COR-L47 (cell line): ENCODE measurements at places on chromosomes 12 and 14.

GRCh38 chr12:104976703-104977102, 9.4 kb upstream of the NOPCHAP1 start:
- DNase-seq, result no peak

GRCh38 chr12:132429946-132430643, 59.9 kb upstream of the FBRSL1 start:
- peak; percentile 93 for DNase-seq

GRCh38 chr12:64790166-64790565, 31.0 kb upstream of the GNS start:
- no peak for DNase-seq

- no peak for DNase-seq
Observed at GRCh38 chr14:63078569-63078968, 33.3 kb upstream of the KCNH5 start.

DNA sequence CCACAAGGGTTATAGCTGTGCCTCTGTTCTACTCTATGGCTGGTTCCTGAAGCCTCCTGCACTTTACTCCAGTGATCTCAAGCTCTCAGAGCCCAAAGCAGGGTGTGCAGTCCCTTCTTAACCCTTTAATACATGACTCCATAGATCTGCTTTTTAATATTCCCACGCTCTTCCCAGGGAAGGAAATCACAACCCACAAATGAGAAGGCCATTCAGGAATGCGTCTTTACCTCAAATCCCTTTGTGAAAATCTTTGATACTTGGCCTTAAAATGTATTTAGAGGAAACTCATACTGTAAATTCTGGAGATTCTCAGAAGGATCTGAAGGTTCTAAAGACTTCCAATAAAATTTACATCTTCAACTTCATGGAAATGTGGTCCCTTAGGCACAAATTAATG, 17.0 kb downstream of the NID2 start:
- no peak for DNase-seq

GRCh38 chr12:74889073-74889472, 320.6 kb downstream of the KCNC2 start:
- DNase-seq, result no peak

GRCh38 chr14:95359994-95360826, 40.5 kb upstream of the CLMN start:
- DNase-seq, result no peak

- DNase-seq, result no peak
Observed at GRCh38 chr12:74482115-74482514, 55.5 kb upstream of the ATXN7L3B start.

DNA sequence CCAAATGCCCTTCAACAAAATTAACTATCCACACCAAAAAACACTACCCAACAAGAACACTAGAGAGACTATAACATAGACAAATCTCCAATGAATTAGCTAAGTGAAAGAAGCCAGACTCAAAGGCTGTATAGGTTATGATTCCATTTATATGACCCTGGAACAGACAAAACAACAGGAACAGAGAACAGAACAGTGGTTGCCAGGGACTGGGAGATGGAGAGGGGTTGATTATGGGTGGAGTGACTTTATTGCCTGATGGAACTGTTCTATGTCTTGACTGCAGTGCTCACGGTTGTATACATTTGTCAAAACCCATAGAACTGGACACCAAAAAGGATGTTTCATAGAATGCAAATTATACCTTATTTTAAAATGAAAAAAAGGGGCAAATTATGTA, 14.9 kb downstream of the CATSPERB start:
- no peak for DNase-seq

DNA sequence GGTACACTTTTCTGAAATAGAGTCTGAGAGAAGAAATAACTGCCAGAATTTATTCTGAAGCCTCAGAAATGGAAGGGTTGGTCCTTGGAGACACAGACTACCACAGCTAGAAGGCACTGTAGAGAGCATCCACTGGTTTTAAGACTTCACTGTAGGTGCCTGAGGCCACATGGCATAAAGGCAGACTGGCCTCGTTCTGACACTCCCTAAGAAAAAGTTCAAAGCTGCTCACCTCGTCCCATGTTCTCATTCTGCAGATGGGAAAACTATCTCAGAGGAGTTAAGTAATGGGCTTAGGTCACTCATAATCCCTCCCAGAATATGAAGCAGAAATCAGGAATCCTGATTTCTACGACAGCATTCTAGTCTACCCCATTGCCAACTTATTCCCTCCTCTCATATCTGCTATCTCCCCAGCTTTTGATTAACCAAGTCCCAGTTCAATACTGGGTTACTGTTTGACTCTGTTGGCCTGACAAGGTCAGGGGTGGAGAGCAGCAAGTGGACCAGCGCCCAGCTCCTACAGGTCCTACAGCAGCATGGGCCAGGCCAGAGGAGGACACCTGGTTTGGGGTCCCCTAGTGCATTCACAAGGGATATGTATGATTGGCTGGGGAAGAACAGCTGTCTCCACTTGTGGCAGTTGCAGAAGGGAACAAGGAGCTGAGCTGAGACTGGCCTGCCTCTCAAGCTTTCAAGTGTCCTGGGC, 3.7 kb downstream of the ITGA5 start:
- DNase-seq, result no peak

DNA sequence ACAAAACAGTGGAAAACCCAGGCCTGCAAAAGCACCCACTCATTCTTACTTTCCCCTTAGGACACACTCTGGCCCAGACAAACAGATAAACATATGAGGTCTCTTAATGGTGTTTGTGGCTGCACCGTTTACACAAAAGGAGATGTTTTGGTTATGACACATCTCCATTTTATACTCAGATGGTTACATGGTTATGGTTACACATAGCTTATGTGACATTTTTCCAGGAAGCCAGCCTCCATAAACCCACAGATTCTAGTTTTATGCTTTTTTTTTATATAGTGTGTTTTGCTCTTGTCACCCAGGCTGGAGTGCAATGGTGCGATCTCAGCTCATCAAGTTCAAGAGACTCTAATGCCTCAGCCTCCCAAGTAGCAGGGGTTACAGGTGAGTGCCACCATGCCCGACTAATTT, 3.5 kb upstream of the KLRD1 start:
- no peak for DNase-seq

GRCh38 chr14:23636317-23637211, at the start of gene DHRS2:
Gene DHRS2 (plus strand): TSS chr14:23636364. CDS start chr14:23638865, 2,501 bp downstream.
- DNase-seq, result no peak

DNA sequence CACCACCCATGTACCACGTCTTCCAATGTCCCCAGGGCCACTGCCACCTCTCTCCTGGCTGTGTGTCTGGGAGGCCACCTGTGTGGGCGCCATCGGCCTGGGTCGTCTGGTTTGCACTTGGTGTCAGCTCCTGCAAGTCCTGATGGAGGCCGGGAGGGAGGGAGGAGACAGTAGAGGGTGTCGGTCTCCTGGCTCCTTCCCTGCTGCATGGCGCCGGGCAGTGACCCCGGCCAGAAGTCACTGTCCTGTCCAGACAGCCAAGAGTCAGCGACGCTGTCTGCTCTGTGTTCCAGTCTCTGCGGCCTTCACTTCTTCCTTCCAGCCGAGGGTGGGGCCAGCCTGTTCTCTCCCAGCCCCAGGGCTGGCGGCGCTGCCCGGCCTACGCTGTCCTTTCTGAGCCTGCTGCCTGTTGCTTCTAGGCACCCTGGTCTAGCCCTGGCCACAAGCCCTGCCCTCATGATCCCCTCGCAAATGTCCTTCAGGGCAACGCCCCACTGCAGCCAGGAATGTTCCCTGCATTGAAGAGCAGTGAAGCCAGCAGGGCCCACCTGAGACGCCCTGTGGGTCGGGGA, 13.0 kb upstream of the LBHD2 start:
- no peak for DNase-seq

DNA sequence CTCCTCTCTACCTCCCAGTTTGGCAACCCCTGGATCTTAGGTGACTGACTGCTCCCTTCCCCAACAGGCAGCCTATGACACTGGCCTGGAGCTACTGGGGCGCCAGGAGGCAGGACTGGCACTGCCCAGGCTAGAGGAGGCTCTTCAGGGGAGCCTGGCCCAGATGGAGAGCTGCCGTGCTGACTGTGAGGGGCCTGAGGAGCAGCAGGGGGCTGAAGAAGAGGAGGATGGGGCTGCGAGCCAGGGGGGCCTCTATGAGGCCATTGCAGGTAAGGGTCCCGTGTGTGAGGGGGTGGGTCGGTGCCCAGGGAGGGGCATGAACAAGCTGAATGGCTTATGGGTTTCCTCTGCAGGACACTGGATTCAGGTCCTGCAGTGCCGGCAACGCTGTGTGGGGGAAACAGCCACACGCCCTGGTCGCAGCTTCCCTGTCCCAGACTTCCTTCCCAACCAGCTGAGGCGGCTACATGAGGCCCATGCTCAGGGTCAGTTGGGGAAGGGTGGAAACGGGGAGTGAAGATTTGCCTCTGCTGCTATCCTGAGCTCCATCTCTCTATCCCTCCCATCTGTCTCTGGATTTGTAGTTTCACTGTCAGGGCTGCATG, 2.2 kb downstream of the P3H3 start:
- DNase-seq, result no peak
